Colonic mucosa (tissue), 4 donors: ENCODE measurements at places on chromosomes 4 and X. TPM values are rescaled to one million over a fixed set of nuclear protein-coding genes. Genes with fewer than 3 reads are reported as not detected.

GRCh38 chr4:145281951-145282350, 101.6 kb upstream of the OTUD4 start:
- DNase-seq, result no peak

DNA sequence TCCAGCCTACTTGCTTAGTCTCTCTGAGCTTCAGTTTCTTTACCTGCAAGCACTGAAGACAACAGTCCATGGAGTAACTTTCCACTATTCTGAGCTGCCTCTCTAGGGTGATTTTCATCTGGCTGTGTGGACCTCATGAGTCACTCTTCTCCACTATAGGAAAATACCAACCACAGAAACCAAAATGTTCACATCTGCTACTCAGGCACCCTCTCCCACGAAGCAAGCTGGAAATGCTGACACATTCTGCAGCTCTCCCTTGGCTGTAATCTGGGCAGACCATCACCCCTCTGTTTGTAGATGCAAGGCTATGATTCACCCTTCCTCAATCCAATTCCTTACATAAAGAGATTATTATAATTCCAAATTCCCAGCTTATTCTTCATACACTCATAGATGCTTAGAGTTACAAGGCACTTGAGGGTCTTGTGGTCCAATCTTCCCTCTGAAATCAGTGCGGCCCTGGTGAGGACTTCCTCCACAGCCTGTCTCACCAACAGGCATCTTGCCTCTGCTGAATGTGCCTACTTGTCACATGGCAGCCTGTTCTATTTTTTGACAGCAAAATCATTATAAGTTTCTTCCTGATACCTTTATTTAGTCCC, 97.0 kb upstream of the LNX1 start:
- no peak for DNase-seq

- DNase-seq, result no peak
Observed at GRCh38 chrX:13778916-13779315, 38.0 kb downstream of the GPM6B start.

- no peak for DNase-seq
Observed at GRCh38 chr4:110364911-110365520, 110.9 kb upstream of the ENPEP start.

GRCh38 chr4:132651196-132651595, 497.9 kb upstream of the PCDH10 start:
- no peak for DNase-seq

GRCh38 chrX:15856222-15856587, 1.6 kb upstream of the AP1S2 start:
- DNase-seq, result no peak

DNA sequence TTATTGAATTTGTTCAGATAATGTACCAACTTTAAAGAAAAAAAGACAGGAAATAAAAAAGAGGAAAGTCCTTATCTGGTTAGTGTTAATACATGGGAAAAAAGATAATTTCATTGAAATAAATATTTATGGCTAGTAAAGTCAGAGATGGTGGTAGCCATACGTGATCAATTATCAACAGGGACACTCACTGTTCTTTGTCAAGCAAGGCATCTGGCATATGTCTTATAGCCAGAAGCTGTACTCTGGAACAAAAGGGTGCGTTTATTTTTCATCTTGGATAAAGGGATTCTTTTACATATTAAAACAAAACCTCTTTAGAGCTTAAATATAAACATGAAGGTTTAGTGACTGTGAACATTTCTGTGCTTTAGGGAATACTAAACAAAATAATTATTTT, 26.7 kb downstream of the HDX start:
- DNase-seq, result no peak

- DNase-seq, result no peak
Observed at GRCh38 chrX:85391185-85391877, 11.9 kb upstream of the POF1B start.

- no peak for DNase-seq
Observed at GRCh38 chr4:122701965-122702364, 30.5 kb upstream of the BBS12 start.

DNA sequence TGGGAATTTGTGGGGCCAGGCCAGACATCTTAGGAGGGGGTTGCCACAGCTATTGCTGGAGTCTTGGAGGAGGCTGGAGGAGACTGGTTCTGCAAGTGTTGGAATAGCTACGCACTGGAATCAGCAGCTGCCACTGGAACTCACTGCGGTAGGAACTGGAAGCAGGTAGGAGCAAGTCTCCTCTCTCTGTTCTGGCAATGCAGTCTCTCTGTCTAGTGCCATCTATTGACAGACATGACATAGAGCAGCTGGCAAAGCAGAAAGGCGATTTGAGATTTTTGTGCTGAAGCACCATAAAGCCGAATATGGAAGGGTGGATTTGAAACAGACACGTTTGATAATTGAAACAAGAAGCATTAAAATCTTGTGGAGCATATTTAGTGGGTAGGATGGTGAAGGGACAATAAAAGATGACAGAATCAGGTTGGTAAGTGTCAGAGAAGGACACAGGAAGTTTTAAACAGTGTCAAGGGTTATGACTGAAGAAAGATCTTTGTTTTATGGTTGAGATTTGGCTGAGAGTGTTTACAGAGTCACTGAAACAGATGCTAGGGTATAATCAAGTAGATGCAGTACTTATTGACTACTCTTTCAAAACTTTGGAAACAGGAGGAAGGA, 23.5 kb upstream of the SYNPO2 start:
- DNase-seq, result peak; percentile 23

DNA sequence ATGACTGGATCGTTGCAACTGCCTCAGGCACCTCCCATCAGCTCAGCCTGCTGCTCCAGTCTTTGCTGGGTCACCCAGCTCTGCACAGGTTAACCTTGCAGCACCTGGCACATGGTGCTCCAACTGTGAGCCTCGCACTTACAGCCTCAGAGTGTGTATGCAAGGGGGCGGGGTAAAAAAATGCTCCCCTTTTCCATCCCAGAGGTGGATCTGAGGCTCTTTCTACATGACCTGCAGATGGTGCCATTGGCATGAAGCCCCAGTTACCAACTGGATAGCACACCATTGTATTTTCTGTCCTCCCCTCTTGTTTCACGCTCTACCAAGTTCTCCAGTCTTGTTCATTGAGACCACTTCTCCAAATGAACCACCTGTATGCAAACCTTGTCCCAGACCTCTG, 46.2 kb upstream of the TRPC3 start:
- no peak for DNase-seq

Gene MAOB
- 9.2 TPM for total RNA-seq

Gene MAGEA12
- total RNA-seq, result 0.20 TPM

Gene BEND2
- total RNA-seq, result not detected

Gene FAM149A
- total RNA-seq, result 13.8 TPM

Gene MAGEA11
- not detected for total RNA-seq
